NCI-H2081 (cell line): ENCODE measurements at places on chromosomes 4 and X.

- DNase-seq = no peak
Observed at GRCh38 chr4:8143392-8144140, 15.0 kb downstream of the ABLIM2 start.

- no peak for DNase-seq
Observed at GRCh38 chr4:24770667-24771066, 24.7 kb upstream of the SOD3 start.

- no peak for DNase-seq
Observed at GRCh38 chr4:11426731-11427120, 2.0 kb downstream of the HS3ST1 start.

DNA sequence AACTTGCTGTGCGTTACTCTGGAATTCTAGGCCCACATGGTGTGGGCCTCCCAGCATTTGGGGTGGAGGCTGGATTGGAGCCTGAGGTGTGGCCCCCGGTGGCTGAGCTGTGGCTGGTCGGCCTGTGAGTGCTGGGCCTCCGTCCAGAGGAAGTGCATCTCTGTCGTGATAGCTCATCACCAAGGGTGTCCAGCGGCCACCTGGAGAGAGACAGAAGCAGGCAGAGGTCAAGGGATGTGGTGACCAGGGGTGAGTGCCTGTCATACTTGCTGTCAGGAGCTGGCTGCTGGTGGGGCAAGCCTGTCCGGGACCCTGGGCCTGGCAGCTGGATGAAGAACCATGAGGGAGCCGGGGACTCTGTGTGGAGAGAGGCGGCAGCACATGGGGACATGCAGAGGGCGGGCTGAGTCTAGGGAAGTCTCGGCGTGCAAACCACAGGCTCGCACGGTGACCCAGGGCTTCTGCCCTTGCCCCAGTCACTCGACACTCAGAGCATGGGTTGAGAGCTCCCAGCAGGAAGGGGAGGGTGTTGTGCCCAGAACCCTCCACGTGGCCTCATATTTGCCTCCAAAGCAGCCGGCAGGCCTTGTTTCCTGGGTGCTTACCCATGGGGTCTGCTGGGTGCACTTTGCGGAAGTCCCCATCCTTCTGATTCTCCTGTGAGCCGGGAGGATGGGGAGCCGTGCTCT lies 6.2 kb downstream of the SORCS2 start:
- no peak for DNase-seq

- DNase-seq = peak; percentile 54
Observed at GRCh38 chrX:53481816-53482465, 47.8 kb upstream of the HSD17B10 start.

- peak; percentile 79 for DNase-seq
Observed at GRCh38 chr4:141350122-141350905, 129.6 kb downstream of the ZNF330 start.

- DNase-seq = no peak
Observed at GRCh38 chr4:15234116-15234855, 193.5 kb upstream of the C1QTNF7 start.

DNA sequence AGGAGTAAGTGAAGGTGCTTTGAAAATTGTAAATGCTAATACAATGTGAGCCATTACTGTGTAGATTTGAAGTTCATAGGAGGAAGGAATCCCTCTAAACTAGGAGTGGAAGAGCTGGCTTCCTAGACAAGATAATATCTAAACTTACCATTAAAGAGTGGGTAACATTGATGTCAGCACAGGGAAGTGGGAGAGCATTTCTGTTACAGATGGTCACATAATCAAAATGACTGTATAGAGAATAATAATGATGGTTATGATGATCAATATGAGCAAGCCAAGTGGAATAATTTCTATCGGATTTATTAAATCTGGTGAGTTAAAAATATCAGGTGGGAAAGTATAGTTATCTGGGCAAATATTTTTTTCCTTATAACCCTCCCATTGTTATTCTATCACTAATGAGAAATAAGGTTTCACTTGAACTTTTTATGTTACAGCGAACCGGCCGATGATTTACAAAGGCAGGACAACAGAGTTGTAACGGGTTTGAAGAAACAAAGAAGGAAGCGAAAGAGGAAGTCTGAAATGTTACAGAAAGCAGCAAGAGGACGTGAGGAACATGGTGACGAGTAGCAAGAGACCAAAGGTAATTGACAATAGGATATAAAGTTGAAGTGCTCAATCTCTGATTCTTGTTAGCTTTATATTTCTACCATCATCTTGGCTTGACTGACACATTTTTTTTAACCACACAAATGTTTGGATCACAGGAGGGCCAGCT lies 43.5 kb downstream of the FMR1NB start:
- DNase-seq = no peak

GRCh38 chr4:123350191-123350544 lies 46.4 kb upstream of the SPRY1 start:
- no peak for DNase-seq

DNA sequence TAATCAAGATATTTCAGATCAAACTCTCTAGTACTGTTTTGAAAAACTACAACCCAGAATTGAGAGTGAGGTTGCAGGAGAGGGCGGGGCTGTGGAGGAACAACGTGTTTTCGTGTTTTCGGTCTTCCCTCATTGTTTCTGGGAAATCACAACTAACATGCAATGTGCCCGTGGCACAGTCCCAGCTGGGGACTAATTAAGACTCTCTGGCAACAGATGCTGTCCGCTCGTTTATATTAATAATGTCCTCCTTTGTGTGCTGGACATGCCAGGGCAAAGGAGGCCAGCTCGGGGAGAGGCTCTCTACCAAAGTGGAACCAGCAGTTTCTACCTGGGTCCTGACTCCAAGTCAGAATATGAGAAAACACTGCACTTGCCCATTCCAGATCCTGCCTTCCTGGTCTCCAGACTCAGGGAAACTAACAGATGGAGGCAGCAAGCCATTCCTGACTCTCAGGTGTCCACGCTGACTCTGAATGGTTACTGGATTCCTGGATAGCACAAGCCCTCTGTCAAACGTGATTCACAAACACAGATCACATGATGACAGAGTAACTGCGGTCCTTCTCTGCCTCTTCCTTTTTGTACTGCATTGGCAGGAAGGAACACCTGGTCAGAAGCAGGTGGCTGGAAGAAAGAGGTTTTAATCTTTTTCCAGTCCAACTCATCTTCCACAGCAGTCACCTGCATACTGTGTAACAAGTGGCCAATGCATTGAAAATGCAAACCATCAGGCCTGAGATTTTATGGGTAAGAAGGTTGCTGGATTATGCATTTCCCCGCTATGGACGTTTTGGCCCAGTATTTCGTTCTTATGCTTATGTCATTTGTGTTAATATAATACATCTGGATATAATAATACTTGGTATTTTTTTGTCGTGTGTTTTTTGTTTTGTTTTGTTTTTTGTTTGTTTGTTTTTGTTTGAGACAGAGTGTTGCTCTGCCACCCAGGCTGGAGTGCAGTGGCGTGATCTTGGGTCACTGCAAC lies 65.0 kb downstream of the COQ2 start:
- DNase-seq = peak; percentile 62

DNA sequence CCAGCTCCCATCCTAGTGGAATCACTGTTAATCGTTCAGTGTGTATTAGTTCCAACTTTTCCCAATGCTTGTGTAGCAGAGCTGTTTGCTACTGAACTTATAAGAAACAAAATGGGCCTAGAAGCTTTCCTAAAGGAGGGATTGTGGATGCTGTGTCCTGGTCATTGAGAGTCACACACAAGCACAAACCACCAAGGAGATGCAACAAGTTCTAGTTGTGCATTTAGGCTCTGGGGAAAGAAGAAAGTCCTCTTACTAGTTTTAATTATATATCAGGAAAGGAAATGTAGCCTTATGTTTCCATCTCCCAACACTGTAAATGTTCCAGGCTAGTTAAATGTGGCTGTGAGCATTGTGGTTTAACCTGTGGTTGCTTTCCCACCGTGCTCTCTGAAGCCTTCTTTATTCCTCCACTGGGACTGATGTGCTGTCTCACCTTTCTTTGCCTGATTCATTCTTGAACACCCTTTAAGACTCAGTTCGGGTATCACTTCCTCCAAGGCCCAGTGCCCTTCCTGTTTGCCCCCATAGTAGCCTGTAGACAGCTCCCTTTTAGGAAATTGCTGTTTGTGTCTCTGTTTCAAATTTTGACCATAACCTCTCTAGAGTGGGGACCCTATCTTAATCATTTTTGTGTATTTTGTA lies 34.3 kb downstream of the ATP10D start:
- DNase-seq = no peak

GRCh38 chrX:34560180-34560579 lies 96.9 kb downstream of the TMEM47 start:
- DNase-seq = no peak

GRCh38 chr4:26736621-26737020 lies 124.0 kb upstream of the STIM2 start:
- DNase-seq = no peak

- peak; percentile 44 for DNase-seq
Observed at GRCh38 chr4:165464813-165465381, 86.1 kb downstream of the CPE start.

GRCh38 chrX:116667346-116668134 lies 204.8 kb upstream of the CT83 start:
- DNase-seq = no peak

- DNase-seq = no peak
Observed at GRCh38 chr4:8850830-8851188, 20.8 kb downstream of the HMX1 start.

GRCh38 chr4:173461170-173461569 lies 62.3 kb upstream of the SCRG1 start:
- DNase-seq = no peak

GRCh38 chr4:122876456-122876855 lies 45.9 kb downstream of the NUDT6 start:
- no peak for DNase-seq

- no peak for DNase-seq
Observed at GRCh38 chrX:31449081-31449480, 377.2 kb upstream of the FTHL17 start.

- DNase-seq = no peak
Observed at GRCh38 chr4:163462556-163462955, 11.0 kb downstream of the TKTL2 start.

DNA sequence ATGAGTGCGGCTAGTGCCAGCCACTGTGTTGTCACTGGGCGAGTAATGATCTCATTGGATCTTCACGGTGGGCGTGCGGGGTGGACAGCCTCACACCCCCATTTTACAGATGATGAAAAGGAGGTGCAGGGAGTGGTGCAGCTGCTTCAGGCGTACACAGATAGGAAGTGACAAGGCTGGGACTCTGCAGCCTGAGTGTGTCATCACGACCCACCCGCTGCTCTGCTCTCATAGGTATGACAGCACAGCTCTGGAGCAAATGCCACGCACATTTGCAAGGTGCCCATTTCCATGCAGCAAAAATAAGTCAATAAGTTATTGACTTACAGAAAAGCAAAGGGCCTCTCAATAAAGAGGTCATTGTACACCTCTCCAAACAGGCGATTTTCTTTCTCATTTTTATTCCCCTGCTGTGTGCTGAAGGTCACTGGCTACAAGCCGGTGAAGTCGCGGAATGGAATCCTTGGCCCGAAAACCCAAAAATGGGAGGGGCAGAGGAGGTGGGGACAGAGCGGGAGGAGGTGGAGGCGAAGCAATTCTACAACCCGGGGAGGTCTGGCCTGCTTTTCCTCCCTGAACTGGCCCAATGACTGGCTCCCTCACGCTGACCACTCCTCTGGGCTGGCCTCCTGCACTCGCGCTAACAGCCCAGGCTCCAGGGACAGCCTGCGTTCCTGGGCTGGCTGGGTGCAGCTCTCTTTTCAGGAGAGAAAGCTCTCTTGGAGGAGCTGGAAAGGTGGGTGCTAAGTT lies at the start of gene SOD3:
Gene SOD3 (plus strand): TSS at position 658 of the 750 bp plus-strand sequence. CDS start 3,949 bp downstream, outside the sequence.
- no peak for DNase-seq

DNA sequence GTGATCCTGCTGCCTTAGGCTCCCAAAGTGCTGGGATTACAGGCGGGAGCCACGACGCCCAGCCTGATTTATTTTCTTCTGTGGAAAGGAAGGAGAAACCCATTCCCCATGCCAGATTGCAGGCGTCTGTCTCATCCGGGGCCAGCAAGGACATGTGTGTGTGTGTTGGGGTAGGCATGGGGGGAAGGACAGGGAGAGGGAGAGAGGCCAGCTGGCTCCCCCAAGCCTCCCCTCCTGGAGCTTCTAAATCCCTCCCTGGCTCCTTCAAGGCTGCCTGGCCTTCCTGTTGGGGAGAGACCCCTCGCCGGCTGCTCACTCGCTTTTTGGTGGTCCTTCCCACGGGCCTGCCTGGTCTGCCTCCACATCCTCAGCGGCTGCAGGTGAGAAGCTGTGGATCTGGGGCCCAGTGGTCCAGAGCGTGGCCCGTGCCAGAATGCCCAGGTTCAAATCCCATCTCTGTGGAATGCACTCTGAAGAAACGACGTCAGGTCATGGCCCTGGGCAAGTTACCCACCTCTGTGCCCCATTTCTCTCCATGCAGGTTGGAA lies 1.3 kb upstream of the PLXNB3 start:
- DNase-seq = no peak

GRCh38 chr4:145483514-145483913 lies 1.9 kb downstream of the SMAD1 start:
- no peak for DNase-seq

- DNase-seq = no peak
Observed at GRCh38 chr4:55650483-55650882, 14.4 kb upstream of the NMU start.

DNA sequence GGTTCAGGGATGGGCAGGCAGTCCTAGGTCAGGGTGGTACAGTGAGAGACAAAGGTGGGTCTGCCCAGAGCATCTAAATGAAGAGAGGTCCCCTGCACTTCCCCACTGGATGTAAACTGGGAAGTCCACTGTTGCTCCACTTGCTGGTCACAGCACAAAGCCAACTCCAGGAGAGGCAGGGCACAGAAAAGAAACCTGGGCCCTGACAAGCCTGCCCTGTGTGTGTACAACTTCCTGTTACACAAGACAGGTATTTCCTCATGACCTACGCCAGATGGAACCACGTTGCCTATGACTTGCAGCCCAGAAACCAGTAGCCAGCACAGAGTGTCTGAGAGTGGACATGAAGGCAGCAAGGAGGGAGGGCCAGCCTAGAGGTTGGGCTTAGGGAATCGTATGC lies 161.8 kb downstream of the SH3KBP1 start:
- DNase-seq = no peak

- DNase-seq = no peak
Observed at GRCh38 chr4:150238591-150238990, 160.3 kb downstream of the DCLK2 start.

DNA sequence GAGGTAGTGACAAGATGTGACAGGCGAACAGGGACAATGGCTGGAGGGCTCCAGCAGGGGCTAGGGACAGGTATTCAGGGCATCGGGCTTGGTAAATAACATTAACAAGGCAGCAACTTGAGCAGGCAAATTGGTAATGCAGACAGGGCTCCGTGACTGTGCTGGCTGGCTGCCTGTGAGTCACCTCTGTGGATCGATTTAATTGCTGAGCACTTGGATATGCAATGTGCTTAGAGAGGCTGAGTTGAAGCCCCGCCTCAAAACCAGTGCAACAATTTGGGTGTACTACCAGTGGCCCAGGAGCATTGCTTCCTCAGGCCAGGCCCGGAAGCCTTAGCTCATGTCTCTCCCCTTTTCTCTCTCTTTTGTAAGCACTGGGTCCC lies 19.5 kb downstream of the CNGA2 start:
- no peak for DNase-seq

DNA sequence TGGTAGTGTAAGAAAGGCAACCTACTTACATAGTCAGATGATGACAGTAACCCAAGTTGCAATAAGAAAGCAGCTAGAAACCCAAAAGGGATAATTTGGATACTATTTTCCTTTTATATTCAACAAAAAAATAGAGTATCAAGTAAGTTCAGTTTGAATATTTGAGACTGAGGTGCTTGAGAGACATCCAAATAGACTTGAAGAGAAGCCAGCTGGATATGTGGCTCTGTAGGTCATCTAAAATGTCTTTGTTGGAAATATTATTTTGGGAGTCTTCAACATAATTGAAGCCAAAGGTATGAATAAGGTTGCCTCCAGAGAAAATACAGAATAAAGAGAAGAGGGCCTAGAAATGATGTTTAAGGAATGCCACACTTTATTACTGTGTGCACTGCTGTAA lies 438.2 kb upstream of the DIAPH2 start:
- no peak for DNase-seq

GRCh38 chr4:150773729-150774449 lies 191.9 kb downstream of the MAB21L2 start:
- DNase-seq = no peak
